NCI-H82 (cell line): ENCODE measurements at places on chromosomes 7 and 10.

DNA sequence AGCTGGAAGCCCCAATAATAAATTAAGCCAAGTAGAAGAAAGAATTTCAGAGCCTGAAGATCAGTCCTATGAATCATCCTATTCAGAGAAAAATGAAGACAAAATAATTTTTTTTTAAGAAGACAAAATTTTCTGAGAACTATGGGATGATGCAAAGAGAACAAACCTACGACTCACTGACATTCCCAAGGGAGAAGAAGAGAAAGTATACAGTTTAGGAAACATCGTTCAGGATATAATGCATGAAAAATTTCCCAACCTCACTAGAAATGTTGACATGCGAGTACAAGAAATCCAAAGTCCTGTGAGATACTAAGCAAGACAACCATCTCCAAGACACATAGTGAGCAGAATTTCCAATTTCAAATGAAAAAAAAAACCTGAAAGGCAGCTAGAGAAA lies 150.5 kb downstream of the THSD7A start:
- no peak for DNase-seq

DNA sequence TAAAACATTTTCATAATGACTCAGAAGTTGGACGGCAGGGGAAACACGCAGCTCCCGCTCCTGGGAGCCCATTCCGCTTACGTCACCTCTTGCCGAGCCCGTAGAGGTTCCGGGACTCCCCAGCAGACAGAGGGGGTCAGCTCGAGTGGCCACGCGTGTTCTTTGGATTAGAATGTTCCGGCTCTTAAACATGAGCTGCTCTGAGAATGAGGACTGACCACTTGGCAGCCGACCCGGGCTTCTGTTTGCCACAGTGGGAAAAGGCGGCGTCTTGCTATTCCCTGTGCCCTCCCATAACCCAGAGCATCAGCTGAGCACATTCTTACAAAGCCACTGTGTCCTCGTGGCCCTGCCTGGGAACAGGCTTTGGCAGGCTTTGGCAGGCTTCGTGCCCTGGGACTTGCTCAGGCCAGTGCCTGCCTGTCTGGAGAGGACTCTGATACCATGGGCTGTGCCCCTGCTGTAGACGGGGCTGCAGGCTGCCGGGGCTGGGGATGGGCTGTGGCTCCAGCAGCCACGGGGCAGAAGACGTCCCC lies 40.1 kb downstream of the PFKP start:
- no peak for DNase-seq

DNA sequence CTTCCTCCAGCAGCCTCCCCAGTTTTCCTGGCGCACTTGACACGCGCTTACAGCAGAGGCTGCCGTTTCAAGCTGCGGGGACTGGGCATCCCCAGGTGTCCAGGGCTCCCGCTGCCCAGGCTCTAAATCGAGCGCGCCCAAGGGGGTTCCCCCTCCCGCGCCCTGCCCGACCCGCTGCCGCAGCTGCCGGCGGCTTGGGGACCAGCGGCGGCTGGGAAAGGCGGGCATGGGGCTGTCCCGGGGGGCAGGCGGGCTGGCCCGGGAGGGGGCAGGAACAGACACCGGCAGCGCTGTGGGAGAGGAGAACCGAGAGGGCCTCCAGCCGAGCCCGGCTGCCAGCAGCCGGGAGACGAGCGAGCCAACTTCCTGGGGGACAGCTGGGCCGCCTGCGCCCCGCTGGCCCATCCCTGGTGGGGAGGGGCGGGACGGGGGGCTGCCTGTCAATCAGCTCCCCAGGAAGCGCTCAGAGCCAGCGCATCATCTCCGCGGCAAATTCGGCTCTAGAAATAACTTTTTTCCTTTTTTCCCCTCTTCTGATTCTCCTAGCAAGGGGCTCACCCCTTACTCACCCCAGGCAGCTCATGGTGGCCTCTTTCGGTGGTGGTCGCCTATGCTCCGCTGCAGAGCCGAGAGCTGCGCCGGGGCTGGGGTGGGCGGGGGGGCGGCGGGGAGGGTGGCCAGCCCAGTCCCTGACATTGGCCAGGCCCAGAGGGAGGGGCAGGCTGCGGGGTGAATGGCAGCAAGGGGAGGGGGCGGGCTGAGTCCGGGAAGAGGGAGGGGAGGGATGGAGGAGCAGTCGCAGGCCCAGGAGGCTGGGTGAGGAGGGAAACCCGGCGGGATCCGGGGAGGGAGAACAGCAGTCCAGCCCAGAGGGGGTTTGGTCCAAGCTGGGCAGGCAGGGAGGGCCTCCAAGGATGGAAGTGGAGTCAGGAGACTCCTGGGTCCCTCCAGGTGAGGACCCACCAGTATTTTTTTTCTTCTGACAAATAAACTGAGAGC lies 14.7 kb downstream of the GRID2IP start:
- DNase-seq: peak; percentile 76

- DNase-seq: no peak
Observed at GRCh38 chr10:89296220-89296648, 5.6 kb upstream of the IFIT2 start.
